CD14-positive monocyte (primary cell): ENCODE measurements at places on chromosomes 6 and 20.

- DNase-seq = no peak
Measured at GRCh38 chr6:118017301-118017848, 110.3 kb downstream of the SLC35F1 start.

GRCh38 chr6:113855500-113856374 lies 1.4 kb upstream of the MARCKS start:
- no peak for DNase-seq

GRCh38 chr6:72948153-72948552 lies 277.1 kb downstream of the KHDC1L start:
- DNase-seq = no peak

- DNase-seq = no peak
Measured at GRCh38 chr6:108764580-108764950, 83.7 kb upstream of the ARMC2 start.

DNA sequence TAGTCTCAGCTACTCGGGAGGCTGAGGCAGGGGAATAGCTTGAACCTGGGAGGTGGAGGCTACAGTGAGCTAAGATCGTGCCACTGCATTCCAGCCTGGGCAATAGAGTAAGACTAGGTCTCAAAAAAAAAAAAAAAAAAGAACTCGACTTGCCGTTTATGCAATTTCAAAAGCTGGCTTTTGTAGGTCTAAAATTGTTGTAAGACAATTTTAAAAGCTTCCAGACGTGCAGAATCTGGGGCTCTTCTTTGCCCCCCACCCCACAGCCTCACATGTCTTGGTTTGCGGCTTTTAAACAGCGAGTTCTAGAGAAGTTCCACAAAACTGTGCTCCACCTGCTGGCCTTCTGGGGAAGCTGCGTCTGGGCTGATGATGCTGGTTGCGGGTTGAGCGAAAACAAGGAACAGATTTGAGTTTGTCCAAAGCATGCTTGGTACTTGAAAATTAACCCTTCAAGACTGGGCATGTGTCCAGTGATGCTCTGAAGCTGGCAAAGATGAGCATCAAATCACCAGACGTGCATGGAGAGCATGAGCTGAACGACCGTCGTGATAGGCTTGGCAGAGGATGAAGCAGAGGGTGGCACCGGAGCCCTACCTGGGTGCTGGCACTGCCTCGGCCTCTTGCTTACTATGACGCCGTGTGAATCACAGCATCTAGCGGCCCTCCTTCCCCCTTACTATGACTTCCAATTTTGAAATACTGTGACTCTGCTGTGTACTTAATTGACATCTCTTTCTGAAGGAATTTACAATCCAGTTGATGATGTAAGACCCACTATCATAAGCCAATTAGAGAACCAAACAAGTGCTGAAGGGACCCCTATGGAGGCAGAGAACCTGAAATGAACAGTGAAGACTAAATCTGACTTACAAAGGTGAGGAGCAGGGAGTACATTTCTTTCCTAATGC lies 171.4 kb downstream of the GMPR start:
- DNase-seq = peak; percentile 59

- DNase-seq = no peak
Measured at GRCh38 chr20:59221707-59222252, 58.2 kb downstream of the ZNF831 start.

- DNase-seq = no peak
Measured at GRCh38 chr6:28489366-28490204, 26.0 kb downstream of the GPX6 start.

DNA sequence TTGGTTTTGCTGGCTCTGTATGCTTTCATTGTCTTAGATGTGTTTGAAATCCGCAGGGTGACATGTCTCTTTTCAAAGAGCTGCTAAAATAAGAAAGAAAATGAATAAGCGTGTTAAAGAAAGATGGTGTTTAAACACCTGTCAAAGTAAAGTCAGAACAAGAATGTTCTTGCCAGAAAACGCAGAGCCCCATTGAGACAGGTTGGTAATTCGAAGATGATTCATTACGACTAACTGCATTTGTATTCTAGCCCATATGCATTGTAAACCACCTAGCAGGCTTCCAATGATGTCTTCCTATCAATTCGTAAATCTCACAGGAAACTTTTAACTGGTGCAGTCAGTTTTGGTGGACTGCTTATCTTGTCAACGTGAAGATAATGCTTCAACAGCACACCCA lies 16.8 kb downstream of the PHACTR2 start:
- DNase-seq = no peak

DNA sequence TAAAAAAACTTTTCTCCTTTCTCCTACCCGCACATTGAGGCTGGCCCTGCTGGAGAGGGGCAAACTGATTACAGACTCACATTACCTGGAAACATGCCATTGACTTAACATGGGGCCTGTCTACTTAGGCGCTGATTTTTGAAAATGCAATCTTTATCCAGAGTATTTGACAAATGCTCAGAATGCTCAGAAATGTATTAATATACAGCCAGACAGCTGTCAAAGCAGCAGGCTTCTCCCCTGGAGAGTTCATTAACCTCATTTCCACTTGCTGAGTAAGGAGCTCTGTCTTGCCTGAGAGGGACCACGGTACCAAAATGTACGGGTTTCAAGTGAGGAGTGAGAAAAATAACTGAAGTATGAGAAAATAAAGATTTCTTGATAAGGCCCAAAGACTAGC lies 95.7 kb downstream of the PAX1 start:
- DNase-seq = no peak

DNA sequence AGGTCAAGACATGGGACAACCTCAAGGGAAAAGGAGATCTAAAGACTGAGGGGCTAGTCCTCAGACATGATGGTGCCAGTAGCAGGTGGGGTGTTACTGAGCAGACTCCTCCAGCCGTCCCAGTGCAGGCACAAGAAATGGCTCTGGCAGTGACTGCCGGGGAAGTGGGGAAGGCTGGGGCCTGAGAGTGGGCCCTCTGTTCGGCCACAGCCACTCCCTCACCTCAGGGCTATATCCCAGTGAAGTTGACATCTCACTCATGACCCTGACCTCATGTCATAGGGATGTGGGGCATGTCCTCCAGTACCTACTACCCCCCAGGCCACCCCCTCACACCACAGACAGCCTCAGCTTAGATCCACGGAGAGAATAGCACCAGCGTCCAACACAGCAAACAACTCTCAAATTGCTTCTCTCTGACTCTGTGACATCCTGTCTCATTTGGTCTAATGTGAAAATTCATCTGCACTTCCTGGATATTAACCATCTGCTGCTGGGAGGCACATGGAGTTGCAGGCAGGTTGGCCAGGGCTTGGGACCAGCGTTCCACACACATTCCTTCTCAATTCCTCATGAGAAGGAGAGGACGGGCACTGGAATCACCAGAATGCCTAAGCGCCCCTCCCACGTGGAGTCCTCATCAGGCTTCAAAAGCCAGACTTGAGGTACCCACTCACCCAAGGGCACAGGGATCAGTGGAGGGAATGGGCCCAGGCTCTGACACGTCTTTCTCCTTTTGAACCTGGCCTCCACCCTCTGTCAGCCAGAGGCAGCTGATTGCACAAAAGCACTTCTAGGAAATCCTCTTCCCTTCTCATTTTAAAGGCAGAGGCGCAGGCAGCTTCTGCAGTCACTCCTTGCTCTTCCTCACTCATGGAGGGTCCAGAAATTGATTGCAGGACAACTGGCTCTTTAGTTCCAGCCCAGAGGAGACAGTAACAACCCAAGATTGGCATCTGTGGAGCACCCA lies 163.6 kb upstream of the CST7 start:
- no peak for DNase-seq

DNA sequence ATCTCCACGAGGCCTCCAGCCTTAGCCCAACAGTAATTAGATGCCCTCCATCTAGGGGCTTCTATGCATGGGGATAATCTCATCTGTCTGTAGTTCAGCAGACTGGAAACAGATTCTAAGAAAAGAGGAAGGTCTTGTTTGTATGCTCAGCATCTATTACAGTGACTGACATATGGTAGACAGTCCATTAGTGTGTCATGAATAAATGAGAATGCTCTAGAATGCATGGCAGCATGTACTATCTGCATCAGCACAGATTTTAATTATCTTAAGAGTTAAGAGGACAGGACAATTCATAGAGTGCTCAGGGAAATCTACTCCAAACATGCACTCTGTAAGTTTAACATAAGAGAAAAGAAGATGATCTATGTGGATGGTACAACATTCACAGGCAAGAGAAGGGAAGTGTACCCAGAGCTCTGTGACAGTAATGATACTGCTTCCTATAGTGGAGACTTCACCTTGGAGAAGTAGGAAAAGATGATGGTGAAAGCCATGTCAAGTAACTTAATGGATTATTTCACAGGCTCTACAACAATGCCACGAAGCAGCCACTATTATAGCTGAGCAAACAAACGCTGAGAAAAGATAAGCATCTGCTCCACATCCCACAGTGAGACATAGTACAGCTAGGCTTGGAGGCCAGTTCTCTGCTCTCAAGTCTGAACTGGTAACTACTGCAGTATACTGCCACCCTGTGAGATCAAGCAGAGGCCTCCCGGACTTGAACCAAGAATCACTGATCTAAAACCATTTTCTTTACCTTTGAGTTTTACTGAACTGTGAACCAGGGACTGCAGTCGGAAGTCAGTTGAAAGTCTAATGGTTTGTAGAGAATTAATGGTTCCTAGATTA lies 309.2 kb upstream of the SPTLC3 start:
- no peak for DNase-seq

DNA sequence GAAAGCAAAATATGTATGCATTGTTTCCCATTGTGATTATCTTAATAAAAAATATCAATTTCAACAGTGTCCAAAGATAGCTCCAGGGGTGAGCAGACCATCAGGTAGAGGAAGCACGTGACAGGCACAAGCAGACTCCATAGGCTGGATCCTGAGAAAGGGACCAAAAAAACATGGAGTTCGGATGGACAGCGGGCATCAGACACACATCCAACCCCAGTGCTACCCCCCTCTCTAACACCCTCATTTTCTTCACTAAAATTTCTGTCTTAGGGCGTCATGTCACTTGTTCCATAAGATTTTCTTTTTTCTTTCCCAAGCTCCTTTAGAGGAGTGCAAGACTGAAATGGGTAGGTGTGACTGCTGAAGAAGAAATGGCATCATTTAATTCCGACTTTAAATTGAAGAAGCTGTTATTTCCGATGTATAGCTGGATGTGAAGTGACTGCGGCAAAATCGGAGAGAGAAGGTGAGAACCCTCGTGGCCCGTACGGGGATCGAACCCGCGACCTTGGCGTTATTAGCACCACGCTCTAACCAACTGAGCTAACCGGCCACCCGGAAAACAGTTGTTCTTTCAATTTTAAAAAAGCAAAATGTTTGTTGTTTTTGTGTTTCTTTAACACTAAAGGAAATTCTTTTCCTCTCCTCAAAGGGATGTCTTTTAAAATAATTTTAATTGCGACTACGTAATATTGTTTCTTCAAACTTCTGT lies 10.3 kb upstream of the PRSS16 start:
- DNase-seq = no peak

DNA sequence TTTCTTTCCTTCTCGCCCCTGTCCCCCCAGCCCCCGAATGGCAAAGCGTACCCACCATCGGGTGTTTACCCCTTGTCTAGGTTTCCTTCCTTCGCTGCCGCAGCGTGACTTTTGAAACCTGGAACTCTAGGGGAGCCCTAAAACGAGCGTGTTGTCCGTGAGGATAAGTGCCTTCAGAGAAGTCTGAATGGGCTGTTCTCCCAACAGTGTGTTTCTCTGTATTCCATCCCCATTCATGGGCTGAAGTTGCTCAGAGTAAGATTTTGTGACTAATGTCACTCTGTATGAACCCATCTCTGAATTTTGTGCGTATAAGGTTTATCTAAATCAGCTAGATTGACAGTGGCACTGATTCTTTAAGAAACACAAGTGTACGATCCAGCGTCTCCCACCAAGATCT lies 949 bp downstream of the MACROD2 start:
- no peak for DNase-seq

- DNase-seq = peak; percentile 86
Measured at GRCh38 chr6:6749702-6750491, 161.4 kb downstream of the LY86 start.

GRCh38 chr20:50141811-50142561 lies 11.5 kb downstream of the PEDS1 start:
- DNase-seq = peak; percentile 42

GRCh38 chr6:163173741-163174140 lies 240.8 kb upstream of the QKI start:
- no peak for DNase-seq

GRCh38 chr6:112910256-112910655 lies 563.1 kb downstream of the RFPL4B start:
- no peak for DNase-seq

- DNase-seq = peak; percentile 84
Measured at GRCh38 chr6:135250234-135250633, 69.1 kb downstream of the MYB start.

DNA sequence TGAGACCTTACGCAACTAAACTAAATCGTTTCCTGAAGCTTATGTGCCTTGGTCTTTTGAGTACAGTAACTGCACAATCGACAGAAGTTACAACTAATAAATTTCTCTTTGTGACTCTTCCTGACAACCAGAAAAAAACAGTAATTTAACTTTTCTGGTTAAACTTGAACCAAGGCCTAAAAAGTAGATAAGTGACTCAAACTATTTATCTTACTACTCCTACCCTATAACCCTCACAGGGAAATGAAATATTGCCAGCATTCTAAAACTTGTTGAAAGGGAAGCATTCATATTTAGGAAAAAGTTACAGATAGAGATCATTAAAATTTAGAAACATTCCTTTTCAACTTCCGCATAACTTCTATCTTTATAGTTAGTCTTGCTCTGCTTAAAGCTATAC lies 1034.4 kb downstream of the EYS start:
- no peak for DNase-seq

- DNase-seq = peak; percentile 8
Measured at GRCh38 chr6:109093732-109094415, 772 bp downstream of the SESN1 start.

GRCh38 chr20:61260905-61261304 lies 8.8 kb downstream of the CDH4 start:
- no peak for DNase-seq

DNA sequence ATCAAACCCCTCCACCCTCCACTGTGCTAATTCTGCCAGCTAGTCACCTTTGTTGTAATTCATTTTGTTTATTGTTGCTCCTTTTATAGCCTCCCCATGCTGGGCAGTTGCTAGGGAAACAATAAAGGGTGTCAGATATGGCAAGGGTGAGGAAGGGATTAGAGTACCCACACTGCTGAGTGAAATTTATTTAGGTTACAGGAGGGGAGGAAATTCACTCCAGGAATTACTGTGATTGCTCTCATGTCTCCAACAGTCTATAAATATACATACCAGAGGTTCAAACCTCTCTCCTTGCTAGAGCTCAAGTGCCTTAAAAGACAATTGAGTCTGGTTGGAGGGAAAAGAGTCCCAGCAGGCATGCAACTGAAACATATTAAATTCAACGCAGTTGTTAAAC lies 90.6 kb upstream of the ADGRF1 start:
- no peak for DNase-seq

- DNase-seq = no peak
Measured at GRCh38 chr6:157017022-157017421, 239.8 kb downstream of the ARID1B start.

GRCh38 chr20:48098099-48098498 lies 312.8 kb upstream of the SULF2 start:
- no peak for DNase-seq
